ENCODE measurements at places on chromosomes 7 and 10.
A peak's percentile ranks its signal among the peaks of the same experiment; 100 is the strongest.

DNA sequence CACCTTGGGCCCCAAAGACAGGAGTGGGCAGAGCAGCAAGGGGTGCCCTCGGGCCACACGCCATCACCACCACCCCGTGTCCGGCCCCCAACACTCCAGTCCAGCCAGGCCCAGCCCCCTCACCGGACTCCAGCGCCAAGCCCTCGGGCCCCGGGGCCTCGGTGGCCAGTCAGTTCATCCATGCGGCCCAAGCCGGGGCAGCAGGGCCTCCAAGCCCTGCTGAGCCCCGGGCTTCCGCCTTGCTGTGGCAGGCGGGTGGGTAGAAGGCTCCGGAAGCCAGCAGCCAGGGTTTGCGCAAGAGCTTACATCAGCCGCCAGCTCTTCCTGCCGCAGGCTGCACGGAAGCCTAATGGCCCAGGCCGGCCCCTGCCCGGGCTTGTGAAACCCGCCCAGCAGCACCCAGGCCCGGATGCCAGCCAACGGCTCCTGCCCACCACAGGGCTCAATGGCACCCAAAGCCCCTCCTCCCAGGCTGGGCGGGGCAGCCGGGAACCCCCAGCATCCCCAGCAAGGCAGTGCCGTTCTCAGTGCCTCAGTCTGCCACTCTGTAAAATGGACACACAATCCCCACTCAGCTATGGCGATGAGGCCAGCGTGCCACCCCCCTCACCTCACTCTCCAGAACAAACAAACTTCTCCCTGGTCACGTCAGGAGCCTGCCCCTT, 26.5 kb downstream of the TNRC18 start:
- peak; percentile 35 for DNase-seq

- DNase-seq: no peak
Observed at GRCh38 chr7:80060218-80060806, 74.3 kb upstream of the GNAI1 start.

- no peak for DNase-seq
Observed at GRCh38 chr7:33411020-33411419, 281.7 kb downstream of the BBS9 start.

DNA sequence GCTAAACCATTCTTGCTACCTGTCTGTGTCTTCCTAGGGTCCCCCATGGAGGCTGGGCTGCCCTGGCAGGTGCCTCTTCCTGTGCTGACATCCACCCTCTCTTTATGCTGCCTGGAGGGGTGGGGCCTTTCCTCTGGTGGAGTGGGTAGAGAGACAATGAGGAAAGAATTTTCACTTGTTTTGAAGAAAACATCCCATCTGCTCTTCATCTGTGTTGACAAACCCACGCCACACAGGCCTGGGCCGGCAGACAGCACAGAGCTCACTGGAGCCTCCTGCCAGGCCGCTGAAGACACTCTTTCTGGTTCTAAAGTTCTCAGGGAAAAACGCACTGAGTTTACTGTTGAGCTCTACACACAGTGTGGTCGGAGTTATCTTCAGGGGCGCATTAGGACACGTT, 328.2 kb downstream of the GLRX3 start:
- no peak for DNase-seq

- no peak for DNase-seq
Observed at GRCh38 chr10:8323428-8324054, 269.1 kb downstream of the GATA3 start.

- DNase-seq: no peak
Observed at GRCh38 chr7:35253710-35254495, at the start of gene TBX20. Gene TBX20 (minus strand): TSS chr7:35254100. CDS start chr7:35253620, 480 bp downstream.

GRCh38 chr10:110681023-110681681, 37.0 kb downstream of the RBM20 start:
- no peak for DNase-seq

DNA sequence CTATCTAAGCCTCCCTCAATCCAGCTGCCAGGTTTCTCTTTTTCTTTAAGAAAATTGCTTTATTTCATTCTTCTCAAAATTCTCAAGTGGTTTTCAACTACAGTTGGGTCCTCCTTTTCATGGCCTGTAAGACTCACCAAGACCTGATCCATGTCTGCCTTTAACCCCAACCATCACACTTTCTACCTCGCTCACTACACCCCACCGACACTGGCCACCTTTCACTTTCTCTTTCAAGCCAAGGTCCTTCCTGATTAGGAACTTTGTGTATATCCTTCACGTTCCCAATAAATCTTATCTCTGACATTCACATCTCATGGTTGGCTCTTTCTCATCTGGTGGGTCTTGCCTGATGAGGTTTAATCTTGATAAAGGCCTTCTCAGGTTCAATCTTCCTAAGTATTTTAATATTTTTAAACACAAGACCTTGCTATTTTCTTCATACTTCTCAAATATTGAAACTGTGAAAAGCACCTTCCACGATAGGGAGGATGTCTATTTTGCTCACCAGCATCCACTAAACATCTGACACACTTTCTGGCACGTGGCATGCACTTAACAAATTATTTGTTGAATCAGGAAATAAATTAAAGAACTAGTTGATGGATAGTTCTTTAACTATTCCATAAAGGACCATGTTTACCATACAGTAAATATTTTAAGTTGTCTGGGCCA, 624.8 kb downstream of the GRID1 start:
- no peak for DNase-seq

GRCh38 chr10:129329385-129330055, 137.5 kb upstream of the MGMT start:
- DNase-seq: no peak

- DNase-seq: no peak
Observed at GRCh38 chr10:93435621-93436397, 46.3 kb downstream of the MYOF start.

- DNase-seq: no peak
Observed at GRCh38 chr7:95397381-95397780, 1.2 kb upstream of the PON3 start.

GRCh38 chr10:125562737-125563136, 120.2 kb downstream of the TEX36 start:
- no peak for DNase-seq

- DNase-seq: no peak
Observed at GRCh38 chr7:35677582-35678356, 17.2 kb downstream of the HERPUD2 start.

DNA sequence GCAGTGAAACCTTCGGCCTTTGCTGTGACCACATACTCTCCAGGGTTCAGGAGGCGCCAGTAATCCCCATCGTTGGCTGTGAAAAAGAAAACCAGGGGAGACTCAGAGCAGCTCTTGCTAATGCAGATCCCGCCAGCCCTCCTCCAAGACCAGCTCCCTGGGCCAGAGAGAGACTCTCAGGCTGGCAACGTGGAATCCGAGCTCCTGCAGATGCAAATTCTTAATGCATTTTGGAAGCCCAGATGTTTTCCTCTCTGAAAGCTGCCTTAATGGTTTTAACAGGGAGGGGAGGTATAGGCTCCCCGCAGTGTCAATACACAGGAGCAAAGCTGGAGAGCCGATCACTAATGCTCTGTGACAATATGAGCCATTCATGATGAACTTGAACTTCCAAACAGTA, 80.8 kb downstream of the GPR26 start:
- DNase-seq: no peak

GRCh38 chr7:74619235-74619860, 38.2 kb upstream of the GTF2I start:
- no peak for DNase-seq

DNA sequence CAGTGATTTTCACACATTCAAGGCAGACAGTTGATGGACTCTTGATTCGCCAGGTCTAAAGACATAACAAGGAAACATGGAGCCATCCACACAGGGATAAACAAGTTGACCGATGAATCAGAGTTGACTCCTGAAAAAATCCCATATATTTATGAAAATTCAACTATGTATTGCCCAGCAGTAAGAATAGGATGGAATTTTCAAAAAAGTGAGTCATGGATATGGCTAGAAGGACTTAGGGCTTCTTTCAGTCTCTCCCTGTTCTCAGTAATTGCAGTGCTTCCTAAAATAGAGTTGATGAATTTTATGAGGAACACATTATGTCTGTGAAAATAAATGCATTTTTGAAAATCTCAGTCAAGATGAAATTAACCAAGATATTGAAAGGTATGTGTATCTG, 301.2 kb downstream of the PLXDC2 start:
- no peak for DNase-seq

DNA sequence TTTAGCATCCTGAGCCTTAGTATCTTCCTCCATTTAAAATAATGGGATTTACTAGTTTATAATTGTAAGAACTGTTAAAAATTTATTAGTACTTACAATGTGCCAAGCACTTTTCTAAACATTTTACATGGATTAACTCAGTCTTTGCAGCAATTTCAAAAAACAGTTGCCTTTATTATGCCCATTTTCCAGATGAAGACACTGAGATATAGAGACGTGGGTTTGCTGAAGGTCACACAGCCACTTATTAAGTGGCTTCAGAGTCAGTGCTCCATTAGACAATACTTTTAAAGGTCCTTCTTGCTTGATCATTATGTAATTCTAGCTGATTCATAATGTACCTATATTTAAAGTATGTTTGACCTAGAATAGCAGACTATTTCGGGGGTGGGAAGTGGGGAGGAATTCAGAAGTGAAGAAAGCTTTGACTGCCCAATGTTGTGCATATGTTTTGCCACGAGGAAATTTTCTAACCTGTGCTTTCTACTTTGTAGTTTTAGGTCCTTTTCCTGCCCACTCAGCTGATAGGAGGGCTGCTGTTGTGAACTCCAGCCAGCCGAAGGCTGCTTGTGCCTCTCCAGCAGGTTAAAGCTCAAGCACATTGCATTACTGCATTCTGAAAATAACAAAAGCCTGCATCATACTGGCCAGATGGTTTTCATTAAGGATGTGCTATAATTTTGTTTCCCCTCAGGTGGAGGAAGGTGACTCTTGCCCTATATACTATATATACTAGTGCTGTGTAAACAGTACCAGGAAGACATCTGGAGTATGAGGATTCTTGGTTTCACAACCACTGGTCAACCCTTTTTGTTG, 4.3 kb downstream of the PLEKHA8 start:
- no peak for DNase-seq

- DNase-seq: no peak
Observed at GRCh38 chr7:154720016-154720415, 282.9 kb downstream of the PAXIP1 start.

GRCh38 chr7:80565554-80565953, 53.7 kb upstream of the GNAT3 start:
- DNase-seq: no peak
